ENCODE measurements at places on chromosomes 5 and 9. TPM values are rescaled to one million over a fixed set of nuclear protein-coding genes. Genes with fewer than 3 reads are reported as not detected.

Gene KCNV2
- total RNA-seq: not detected

Gene SPINK5
- total RNA-seq: 0.16 TPM

Gene KIF4B
- total RNA-seq: not detected

DNA sequence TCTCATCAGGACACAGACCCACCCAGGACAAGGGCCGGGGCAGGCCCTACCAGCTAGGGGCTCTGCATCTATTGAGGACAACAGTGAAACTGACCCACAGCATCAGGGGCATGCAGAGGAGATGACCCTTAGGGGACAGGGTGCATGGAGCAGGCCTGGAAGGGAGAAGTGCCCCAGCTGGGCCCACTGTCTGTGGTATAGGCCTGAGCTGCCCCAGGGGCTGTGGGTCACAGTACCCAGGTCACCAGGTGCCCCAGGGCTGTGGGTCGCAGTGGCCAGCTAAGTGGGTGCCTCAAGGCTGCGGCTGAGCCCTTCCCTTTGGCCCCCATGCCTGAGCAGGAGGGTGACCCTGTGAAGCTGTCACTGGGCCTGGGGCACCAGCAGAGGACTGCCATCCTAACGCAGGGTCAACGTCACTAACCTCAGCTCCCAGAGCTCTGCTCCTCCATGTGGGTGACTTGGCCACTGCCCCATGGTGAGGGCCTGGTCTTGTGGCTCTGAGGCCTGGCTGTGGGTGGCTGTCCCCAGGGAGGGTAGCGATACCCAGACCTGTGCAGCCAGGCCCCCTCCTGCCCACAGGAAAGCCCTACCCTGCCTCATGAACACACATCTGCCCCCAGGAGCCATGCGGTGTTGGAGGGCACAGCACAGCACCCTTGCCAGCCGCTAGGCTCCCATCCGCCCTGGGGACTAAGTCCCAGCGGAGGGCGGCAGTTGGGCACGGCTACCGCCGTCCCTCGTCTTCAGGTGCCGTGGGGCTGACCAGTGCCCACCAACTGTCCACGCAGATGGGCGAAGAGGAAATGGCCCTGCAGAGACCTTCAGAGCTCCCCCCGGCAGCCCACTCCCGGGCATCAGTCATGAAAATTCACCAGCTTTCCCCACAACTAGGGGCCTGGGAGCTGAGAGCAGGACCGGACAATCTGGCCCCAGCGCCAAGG lies 4.9 kb downstream of the EDF1 start:
- H3K27ac ChIP-seq: no peak overlapping the region
- H3K36me3 ChIP-seq: peaks cover 6% of the 10 kb centered on the region
- no peak for DNase-seq
- no peaks in the 10 kb centered on the region for H3K27me3 ChIP-seq

DNA sequence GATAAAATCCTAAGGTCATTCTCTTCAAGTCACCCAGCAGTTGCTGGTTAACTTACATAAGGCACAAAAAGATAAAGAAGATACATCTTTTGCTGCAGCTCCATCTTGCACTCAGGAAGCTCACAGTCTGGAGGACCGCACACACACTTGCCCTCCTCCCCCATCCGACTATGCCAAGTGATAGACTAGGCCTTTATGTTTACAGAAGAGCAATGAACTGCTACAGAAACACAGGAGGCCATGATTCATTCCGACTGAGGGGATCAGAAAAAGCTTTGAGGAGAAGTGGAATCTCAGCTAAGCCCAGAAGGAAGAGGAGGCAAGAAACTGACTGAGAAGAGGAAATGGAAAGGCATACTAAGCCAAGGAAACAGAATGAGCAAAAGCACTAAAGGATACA lies 17.4 kb downstream of the NRG2 start:
- no peaks in the 10 kb centered on the region for H3K36me3 ChIP-seq
- H3K27ac ChIP-seq: no peak overlapping the region
- no peak overlapping the region for H3K4me3 ChIP-seq

DNA sequence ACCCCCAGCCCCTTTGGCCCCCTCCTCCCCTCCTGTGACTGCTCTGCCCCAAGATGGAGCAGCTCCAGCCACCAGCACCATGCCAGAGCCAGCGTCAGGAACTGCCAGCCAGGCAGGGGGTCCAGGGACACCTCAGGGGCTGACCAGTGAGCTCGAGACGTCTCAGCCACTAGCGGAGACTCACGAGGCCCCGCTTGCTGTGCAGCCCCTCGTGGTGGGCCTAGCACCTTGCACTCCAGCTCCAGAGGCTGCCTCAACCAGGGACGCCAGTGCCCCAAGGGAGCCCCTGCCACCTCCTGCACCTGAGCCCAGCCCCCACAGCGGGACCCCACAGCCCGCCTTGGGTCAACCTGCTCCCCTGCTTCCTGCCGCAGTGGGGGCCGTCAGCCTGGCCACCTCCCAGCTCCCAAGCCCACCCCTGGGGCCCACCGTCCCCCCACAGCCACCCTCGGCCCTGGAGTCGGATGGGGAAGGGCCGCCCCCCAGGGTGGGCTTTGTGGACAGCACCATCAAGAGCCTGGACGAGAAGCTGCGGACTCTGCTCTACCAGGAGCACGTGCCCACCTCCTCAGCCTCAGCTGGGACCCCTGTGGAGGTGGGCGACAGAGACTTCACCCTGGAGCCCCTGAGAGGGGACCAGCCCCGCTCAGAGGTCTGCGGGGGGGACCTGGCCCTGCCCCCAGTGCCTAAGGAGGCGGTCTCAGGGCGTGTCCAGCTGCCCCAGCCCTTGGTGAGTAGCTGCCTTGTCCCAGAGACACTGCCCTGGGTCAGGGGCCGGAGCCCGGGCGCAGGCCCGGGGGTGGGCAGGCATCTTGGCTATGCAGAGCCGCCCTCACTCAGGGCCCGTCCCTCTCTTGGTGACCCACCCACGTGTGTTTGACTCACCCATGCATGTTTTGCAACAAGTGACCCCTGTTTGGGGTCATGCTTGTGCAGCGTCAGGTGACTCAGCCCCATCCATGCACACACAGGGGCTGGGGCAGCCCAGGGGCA lies 105.2 kb downstream of the WNK2 start:
- no peaks in the 10 kb centered on the region for H3K27me3 ChIP-seq
- H3K4me3 ChIP-seq: no peak overlapping the region
- H3K27ac ChIP-seq: no peak overlapping the region
- no peaks in the 10 kb centered on the region for H3K4me1 ChIP-seq
- H3K36me3 ChIP-seq: no peaks in the 10 kb centered on the region
- DNase-seq: no peak

DNA sequence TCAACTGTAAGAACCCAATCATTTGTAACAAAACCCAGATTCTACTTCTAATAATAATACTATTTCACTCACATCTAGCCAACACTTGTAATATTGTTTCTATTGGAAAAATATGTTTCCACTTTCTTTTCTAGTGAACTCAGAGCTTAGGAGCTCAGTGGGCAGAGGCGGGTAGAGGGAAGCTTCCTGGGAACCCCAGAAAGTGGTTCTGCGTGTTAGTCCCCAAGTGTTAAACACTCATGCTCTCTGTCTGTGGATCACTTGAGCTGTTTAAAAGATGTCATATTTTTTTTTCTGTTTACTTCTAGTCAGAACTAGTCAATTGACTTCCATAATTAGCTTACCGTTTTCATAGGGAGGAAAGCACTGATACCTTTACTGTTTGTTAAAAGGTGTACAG lies 20.6 kb downstream of the SNX18 start:
- no peak overlapping the region for H3K27ac ChIP-seq
- DNase-seq: no peak
- no peak overlapping the region for H3K4me3 ChIP-seq
- no peaks in the 10 kb centered on the region for H3K36me3 ChIP-seq
- no peaks in the 10 kb centered on the region for H3K27me3 ChIP-seq

All from breast epithelium (tissue), 4 donors.